ENCODE measurements at places on chromosomes 2 and 18. TPM values are rescaled to one million over a fixed set of nuclear protein-coding genes. Genes with fewer than 3 reads are reported as not detected.

The UGT1A8 gene
- not detected for total RNA-seq

GRCh38 chr18:23878336-23878900, 136.1 kb upstream of the TTC39C start:
- DNase-seq = no peak

GRCh38 chr2:160338901-160339685, 139.0 kb upstream of the ITGB6 start:
- DNase-seq = no peak

The NXPH2 gene
- total RNA-seq = not detected

- no peak for DNase-seq
Observed at GRCh38 chr2:74020702-74021406, 36.1 kb downstream of the TET3 start.

The GREB1L gene
- total RNA-seq = 0.27 TPM

- DNase-seq = no peak
Observed at GRCh38 chr18:63965716-63966330, 4.1 kb upstream of the SERPINB8 start.

GRCh38 chr2:74221604-74222299, 23.3 kb downstream of the MTHFD2 start:
- DNase-seq = no peak

DNA sequence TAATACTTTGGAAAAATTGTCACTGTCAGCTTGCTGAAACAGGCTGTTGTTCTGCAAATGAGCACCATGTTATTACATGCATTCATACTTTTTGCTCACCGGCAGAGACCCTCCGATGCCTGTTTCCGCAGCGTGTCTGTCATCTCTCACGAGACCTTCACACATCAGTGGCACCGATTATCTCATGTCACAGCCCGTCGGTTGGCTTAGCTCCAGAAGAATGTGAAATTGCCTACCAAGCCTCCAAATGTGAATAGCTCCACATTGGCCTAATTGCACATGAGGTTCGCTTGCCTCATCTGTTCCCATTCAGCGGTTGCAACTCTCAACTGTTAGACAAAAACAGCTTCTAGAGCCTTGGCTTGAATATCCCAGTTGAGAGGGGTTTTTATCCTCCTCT, 233.0 kb downstream of the ACTR3 start:
- DNase-seq = no peak

- no peak for DNase-seq
Observed at GRCh38 chr2:20682167-20682920, 15.4 kb downstream of the GDF7 start.

The MC4R gene
- total RNA-seq = not detected

The DSEL gene
- 9.4 TPM for total RNA-seq

The DNAJC5G gene
- total RNA-seq = not detected

GRCh38 chr18:7775128-7775527, 208.0 kb downstream of the PTPRM start:
- DNase-seq = no peak

DNA sequence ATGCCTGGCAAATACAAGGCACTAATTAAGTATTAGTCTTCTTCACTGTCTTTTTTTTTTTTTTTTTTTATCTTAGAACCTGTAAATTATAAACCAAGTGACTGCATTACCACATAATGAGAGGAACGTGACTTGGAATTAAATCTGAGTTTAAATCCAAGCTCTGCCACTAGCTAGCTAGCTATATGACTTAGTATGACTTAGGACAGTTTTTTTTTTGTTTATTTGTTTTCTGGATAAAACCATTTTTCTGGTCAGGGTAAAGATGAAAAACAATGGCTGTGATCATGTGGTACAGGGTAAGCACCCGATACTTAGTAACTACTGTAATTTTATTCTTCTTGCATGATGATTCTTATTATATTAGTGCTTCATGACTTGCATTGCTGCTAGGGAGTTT, 191.8 kb upstream of the LRRTM1 start:
- no peak for DNase-seq

- no peak for DNase-seq
Observed at GRCh38 chr2:174605687-174606086, 8.1 kb upstream of the WIPF1 start.

- no peak for DNase-seq
Observed at GRCh38 chr18:73942081-73942625, 205.5 kb downstream of the FBXO15 start.

All from upper lobe of left lung (tissue), 6 donors.